Stimulated activated CD4-positive, alpha-beta T cell treated with anti-CD3 and anti-CD28 coated beads, TNF-alpha, amount 100 ng/mL, for 1 hour (primary cell): ENCODE measurements at places on chromosomes 4 and X.

DNA sequence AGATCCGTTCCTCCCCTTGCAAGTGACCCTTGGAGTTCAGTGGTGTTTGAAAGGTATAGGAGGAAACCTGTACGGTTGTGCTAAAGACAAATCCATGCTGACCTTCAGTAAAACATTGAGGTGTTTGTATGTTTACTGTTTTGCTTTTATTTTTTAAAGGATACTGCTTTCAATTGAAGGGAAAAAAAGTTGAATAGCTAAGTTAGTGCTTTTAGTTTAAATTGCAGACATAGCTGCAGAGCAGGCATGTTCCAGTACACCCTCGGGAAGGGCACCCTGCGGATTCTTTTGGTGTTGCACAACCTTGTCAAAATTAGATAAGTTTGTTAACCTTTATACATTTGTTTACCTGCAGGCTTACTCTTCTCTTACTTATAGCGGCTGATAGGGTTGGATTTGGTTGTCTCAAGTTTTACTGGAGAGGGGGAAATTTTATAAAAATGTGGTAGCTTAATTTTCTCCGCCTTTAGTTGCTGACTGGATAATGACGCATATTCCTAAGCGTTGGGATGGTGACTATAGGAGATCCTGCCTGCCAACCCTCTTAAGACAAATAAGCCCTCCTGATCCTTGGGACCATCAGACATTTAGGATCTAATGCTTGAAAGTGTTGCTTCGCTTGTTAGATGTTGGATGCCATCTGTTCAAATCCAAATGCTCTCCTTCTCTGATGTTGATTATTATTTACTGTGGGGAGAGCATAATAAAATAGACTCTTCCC lies 2.0 kb downstream of the RAPGEF2 start:
- DNase-seq, result no peak

DNA sequence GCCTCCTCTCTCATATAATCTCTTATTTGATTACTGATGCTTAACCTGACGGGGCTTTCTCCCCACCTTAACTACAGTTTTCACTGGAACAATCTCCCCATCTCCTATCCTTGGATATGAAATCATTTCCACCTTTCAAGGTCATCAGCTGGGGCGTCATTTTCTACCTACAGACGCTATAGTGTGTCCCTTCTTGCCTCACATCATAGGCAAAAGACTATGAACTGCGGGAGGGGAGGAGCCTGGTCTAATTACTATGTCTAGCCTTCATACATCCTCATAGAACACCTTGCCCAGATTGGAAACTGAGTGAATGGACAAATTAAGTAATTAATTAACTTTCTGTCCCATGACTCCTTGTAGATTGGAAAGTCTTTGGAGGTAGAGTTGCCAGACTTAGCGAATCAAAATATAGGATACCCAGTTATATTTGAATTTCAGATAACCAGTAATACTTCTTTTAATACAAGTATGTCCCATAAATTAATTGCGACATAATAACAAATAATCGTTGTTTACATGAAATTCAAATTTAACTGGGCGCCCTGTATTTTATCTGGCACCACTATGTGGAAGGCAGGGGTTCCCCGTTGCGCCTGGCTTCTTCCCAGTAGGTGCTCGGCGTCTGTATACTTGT lies 752 bp upstream of the ATP6AP2 start:
- no peak for DNase-seq

DNA sequence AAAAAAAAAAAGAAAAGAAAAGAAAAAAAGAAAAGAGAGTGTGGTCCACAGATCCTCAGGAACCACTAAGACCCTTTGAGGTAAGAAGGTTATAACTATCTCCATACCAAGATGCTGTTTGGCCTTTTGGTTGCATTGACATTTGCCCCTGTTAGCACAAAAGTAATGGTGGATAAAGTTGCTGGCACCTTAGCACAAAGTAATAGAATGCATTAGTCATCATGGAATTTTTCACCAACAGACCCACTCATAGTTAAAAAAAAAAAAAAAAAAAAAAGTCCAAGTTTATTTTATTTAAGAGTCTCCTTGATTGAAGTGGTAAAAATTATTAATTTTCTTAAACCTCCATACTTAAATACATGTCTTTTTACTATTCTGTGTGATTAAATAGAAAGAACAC lies 78.4 kb upstream of the RBPJ start:
- DNase-seq, result no peak

- DNase-seq, result no peak
Measured at GRCh38 chr4:103075435-103075893, 1.1 kb downstream of the SLC9B2 start.

GRCh38 chr4:174532445-174532844 lies 10.2 kb upstream of the HPGD start:
- no peak for DNase-seq

GRCh38 chr4:105179539-105180401 lies 33.1 kb downstream of the TET2 start:
- no peak for DNase-seq

DNA sequence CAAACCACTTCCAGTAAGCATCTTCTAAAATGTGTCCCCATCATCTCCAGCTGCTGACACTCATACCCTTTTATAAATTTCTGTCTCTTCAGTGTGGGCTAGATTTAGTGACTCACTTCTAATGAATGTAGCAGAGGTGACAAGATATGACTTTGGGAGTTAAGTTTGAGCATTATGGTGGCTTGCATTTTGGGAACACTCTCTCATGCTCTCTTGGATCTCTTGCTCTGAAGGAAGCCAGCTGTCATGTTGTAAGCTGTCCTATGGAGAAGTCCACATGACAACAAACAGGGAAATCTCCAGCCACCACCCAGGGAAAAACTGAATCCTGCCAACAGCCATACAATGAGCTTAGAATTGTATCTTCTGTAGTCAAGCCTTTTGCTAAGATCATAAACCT lies 691.3 kb upstream of the PCDH7 start:
- DNase-seq, result no peak

- DNase-seq, result no peak
Measured at GRCh38 chrX:105758754-105759153, 63.6 kb upstream of the NRK start.

DNA sequence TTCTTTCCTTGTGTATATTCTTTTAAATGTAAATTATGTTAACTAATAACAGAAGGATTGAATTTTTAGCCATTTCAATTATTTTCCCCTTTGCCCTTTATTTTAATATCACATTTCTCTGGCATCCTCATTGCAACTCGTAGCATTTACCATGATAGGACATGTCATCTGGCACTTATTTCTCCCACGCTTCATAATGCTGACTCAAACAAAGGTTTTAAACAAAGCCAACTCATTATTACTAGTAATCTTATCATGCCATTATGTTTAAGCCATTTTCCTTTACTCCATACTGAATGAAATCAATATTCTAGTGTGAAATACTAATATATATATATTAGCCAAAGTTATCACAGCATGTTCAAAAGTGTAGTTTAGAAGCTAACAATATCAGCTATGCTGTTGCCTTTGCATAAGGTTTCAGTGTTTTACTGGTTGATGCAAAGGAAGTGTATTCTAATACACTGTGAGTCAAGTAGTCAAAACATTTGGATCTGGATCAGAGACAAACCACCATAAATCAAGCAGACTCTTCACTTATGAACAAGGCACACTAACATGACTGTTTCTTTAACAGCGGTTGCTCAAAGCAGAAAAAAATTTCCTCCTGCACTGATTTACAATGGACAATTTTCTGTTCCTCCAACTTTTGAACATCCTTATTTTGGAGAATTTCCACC lies 281.6 kb downstream of the SLC7A11 start:
- DNase-seq, result no peak

DNA sequence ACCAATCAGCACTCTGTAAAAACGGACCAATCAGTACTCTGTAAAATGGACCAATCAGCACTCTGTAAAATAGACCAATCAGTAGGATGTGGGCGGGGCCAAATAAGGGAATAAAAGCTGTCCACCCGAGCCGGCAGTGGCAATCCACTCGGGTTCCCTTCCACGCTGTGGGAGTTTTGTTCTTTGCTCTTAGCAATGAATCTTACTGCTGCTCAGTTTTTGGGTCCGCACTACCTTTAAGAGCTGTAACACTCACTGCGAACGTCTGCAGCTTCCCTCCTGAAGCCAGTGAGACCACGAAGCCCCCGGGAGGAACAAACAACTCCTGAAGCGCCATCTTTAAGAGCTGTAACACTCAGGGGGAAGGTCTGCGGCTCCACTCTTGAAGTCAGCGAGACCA lies 66.4 kb upstream of the BRS3 start:
- DNase-seq, result no peak

GRCh38 chrX:46254641-46255040 lies 290.6 kb downstream of the ZNF674 start:
- no peak for DNase-seq

- no peak for DNase-seq
Measured at GRCh38 chrX:130402208-130402684, 459 bp downstream of the RBMX2 start.

GRCh38 chrX:47797084-47797483 lies 39.6 kb upstream of the ZNF81 start:
- DNase-seq, result no peak

DNA sequence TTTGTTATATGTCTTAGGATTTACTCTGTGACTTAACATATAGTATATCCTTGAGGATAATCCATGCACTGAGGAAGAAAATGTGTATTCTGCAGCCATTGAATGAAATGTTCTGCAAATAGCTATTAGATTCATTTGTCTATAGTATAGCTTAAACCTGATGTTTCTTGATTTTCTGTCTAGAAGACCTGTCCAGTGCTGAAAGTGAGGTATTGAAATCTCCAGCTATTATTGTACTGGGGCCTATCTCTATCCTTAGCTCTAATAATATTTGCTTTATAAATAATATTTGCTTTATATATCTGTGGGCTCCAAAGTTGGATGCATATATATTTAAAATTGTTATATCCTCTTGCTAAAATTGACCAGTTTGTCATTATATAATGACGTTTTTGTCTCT lies 26.7 kb upstream of the MAGEC3 start:
- DNase-seq, result no peak

GRCh38 chrX:110791071-110791470 lies 4.5 kb downstream of the CHRDL1 start:
- no peak for DNase-seq

- no peak for DNase-seq
Measured at GRCh38 chrX:9955506-9955905, 11.7 kb upstream of the CLDN34 start.

GRCh38 chrX:13099121-13099520 lies 54.7 kb upstream of the FAM9C start:
- no peak for DNase-seq

- no peak for DNase-seq
Measured at GRCh38 chrX:40174001-40174853, 76.5 kb upstream of the BCOR start.

DNA sequence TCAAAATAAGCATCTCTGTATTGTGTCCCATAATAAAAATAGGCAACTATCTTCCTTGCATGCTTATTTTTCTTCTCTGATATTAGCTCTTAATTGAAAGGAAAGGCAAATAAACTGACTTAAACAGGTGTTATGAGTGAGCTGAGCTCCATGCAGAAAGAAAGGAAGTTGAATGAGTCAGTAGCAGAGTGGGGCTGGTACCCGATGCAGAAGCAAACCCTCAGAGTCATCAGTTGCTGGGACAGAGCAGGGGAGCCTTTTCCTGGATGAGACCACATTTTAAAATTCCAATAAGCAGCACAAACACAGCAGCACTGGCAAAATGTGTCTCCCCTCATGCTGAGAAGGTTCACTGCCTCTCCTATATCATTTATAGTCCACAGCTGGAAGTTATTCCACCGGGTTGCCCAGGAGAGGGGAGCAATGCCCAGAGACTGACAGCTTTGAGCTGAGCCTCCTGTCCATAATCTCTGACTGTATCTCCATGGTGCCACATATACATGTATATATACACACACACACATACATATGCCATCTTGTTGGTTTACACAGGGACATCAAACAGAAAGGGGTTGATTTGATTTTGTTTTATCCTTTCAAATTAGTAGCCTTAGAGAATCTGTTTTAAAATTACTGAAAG lies 274.3 kb upstream of the PPARGC1A start:
- DNase-seq, result no peak

- no peak for DNase-seq
Measured at GRCh38 chrX:118347131-118347530, 1.2 kb downstream of the WDR44 start.
